Left ventricle myocardium superior (tissue), 1 donor: ENCODE measurements at places on chromosomes 11 and 22.

DNA sequence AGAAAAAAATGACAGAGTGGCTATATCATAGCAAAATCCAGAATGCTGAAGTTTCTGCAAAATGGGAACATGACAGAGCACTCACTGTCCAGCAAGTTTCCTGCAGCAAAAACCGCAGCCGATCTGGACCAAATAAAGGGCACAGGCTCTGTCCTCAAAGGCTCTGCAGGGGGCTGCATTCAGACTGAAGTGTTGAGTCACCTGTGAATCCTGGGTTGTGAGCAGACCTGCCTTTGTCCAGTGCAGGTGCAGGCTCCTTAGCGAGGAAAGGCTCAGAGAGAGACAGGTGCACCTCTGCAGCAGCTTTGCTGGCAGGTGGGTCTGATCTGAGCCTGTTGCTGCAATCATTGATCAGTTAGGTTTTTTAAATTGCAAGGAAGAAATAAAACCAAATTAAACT is 29.3 kb upstream of the NFAM1 start:
- no peak for DNase-seq

DNA sequence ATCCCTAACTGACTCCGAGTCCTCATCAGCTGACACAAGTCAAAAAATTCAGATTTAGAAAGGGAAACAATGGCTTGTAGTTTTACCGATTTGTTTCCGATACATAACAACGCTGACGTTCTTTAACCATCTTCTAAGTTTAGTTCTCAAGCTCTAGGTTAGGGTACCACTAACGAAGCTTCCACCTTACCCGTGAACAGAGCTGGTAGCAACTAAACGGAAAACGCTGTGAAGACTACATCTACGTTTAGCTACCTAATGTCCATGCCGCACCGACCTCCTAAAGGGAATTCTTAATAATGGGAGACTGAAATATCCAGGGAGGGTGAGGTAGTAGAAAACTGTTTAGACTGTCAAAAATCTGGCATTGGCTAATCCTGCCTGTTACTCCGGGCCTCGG is 1.0 kb downstream of the NUP98 start:
- no peak for DNase-seq

DNA sequence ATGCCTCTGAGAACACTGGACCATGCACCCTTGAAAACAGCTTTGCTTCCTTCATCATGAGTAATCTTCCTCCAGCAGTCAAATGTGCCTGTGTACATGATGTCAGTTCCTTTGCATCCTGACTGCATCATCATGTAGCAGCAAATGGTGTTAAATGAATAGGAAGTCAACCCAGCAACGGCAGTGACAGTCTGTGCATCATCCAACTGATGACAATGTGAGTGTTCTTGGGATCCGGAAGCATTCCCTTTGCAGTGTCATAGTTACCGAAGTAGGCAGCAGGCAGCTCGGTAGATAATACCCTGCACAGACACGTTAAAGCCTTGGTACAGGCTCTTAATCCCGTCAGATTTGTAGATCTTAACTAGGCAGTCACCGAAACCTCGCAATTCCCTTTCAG is 2.5 kb downstream of the WBP2NL start:
- DNase-seq = no peak

DNA sequence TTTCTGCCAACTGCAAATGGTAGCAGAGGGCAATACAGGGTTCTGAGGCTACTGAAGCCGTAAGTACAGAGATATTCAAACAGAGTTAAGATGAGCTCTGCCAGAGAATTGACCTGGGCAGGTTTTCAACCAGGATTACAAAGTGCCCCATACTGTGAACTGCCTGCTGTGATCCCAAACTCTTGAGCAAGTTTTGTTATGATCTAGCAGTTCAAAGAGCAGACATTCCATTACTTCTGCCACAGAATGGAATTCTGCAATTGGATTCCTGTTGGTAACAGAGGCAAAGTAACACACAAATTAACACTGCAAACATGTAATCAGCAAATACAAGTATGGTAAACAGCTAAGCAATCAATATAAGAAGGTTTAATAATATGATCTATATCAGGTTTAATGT is 31.2 kb downstream of the ALG9 start:
- no peak for DNase-seq

- DNase-seq = no peak
Observed at GRCh38 chr22:41939981-41940831, 6.7 kb downstream of the CENPM start.

- no peak for DNase-seq
Observed at GRCh38 chr11:129275828-129276227, 83.7 kb upstream of the ARHGAP32 start.

DNA sequence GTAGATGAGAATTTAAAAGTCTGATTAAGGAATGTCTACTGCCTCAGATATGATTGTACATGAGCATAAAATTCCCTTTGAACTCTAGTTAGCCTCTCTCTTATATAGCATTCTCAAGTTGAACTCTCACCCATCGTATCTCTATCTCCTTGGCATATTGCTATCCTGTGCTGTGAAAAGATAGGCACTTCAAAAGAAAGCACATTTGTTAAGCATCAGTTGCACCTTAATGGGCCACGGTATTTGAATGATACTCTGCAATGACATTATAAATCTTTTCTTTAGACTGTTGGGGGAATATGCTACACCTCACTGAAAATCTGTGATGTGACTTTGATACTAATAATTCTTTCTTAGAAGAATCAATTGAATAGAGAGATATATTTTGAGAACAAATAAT is 570.7 kb downstream of the JRKL start:
- no peak for DNase-seq

DNA sequence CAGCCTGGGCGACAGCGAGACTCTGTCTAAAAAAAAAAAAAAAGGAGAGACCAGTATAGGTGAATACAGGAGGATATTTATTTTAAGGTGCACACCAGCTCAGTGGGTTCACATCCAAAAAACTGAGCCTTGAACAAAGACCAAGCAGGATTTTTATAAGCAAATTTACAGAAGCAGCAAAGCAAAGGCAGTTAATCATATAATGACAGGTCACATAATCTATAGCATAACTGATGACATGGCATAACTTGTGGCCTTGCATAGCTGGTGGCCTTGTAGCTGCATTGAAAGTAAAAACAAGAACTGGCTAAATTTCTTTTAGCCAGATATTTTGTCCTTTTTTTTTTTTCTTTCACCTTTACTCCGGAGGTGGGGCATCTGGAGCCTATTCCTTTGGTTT is 2.7 kb upstream of the PLAAT3 start:
- no peak for DNase-seq

- no peak for DNase-seq
Observed at GRCh38 chr11:128156486-128156885, 430.9 kb downstream of the ETS1 start.

GRCh38 chr22:42528591-42529307 is 9.2 kb upstream of the RRP7A start:
- DNase-seq = no peak

- no peak for DNase-seq
Observed at GRCh38 chr22:47484960-47485569, 722.6 kb downstream of the TBC1D22A start.

GRCh38 chr11:8095371-8095770 is 14.4 kb downstream of the TUB start:
- DNase-seq = no peak

GRCh38 chr11:61254403-61255025 is 13.5 kb downstream of the PGA5 start:
- peak; percentile 62 for DNase-seq

- no peak for DNase-seq
Observed at GRCh38 chr22:32932176-32932575, 126.0 kb downstream of the SYN3 start.

- DNase-seq = peak; percentile 86
Observed at GRCh38 chr22:20093418-20094196, 13.6 kb downstream of the DGCR8 start.

DNA sequence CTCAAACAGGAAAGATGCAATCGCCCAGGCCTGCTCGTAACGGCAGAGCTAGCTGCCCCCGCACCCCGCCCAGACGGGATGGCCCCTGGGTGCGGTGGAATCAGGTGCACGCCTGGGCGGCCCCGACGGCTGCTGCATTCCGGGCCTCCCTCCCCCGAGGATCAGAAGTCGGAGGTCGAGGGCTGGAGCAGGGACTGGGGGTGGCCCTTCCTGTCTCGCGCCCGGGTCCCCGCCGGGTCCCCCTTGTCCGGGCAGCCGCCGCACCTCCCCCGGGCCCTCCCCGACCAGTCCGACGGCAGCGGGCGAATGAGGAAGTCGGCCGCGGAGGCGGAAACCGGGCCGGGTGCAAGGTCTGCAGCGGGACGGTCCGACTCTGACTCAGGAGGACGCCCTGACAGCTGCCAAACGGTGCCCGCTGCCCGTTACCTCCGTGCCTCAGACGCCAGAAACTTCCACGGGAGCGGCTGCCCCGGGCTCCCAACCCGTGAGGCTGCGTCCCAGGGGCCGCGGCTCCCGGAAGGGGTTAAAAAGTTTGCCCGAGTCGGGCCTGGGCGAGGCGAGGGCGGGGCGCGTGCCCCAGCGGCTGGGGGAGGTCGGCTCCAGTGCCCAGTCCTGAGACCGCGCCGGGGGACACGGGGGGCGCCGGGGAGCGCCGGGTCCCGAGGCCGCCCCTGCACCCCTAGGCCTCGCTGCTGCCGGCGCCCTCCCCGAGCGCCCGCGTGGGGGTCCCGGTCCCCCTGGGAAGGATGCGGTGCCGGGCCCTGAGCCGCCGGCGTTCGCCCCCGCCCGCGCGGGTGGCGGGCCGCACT is 663 bp downstream of the MYH9 start:
- DNase-seq = peak; percentile 86

- peak; percentile 70 for DNase-seq
Observed at GRCh38 chr11:67053896-67054329, 2.7 kb upstream of the RHOD start.

GRCh38 chr22:21712751-21713427 is 22.7 kb downstream of the YPEL1 start:
- DNase-seq = peak; percentile 69

GRCh38 chr11:33021501-33021900 is 5.8 kb downstream of the DEPDC7 start:
- no peak for DNase-seq

GRCh38 chr11:120950880-120951279 is 73.0 kb upstream of the TBCEL start:
- DNase-seq = no peak

DNA sequence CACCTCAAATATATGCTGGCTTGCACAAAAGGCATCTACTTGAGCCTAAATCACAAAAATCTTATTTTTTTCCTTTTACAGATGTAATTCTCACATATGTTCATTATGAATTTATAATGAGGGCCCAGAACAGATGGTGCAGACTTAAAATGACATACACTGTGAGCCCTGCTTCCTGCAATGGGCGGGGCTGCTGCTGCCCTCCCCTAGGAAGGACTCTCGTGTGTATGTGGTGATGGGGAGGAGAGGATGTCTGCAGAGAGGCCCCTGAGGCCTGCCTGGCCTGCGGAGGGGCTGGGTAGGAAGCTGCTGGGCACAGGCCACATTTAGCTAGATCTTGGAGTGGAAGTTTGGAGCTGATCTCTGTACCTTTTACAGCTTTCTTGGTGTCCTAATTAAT is 233.4 kb upstream of the KIRREL3 start:
- no peak for DNase-seq

- DNase-seq = peak; percentile 69
Observed at GRCh38 chr11:128904656-128905344, 13.6 kb downstream of the KCNJ5 start.

DNA sequence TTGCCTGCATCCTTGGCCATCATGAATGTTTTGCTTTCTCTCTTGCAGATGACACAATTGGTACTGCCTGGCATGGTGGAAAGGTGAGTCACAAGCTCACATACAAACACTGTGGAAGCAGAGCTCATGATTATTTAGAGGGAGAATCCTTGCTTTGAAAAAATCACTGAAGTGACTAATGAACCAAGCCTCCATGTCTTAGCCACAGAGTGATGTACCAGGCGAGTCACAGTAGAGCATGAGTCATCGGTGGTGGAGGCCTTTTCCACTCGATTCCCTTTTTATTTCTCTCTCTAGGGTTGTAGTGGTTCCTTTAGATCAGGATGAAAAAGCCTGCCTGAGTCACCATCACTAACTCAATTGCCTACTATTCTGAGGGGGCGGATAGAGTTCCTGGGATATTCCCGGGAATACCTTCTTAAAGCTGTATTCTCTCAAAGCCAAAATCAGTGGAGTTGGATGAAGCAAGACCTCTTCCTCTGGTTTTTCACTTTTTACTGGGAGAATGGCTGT is 49.6 kb upstream of the ALKBH3 start:
- DNase-seq = no peak

DNA sequence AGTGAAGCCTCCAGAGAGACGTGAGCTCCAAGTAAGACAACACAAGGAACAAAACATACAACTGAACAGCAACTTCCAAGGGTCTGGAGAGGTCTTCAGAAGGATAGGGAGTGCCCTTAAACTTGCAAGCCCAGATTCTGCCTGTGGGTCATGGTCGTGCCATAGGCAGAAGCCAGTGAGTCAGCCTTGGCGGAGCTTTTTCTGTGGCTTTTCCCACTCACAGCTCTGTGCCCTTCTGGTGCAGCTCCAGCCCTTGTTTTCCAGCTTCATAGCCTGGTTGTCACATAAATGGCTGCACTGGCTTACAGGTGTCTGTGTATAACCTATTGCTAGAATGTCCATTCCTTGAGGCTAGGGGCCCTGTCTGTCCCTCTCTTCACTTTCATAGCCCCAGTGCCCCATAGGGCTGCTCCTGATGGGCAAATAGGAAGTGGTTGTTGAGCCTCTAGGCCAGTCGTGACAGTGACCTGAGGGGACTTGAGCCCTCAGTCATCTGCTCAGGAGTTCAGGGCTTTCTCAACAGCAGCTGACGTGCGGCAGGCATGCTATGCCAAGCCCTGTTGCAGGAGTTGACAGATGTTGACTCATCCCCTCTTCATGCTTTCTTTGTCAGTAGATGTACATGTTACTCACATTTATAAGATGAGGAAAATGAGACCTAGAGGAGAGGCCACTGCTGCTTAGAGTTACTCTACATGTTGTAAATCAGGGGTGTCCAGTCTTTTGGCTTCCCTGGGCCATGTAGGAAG is 7.4 kb downstream of the MED15 start:
- DNase-seq = no peak

- DNase-seq = no peak
Observed at GRCh38 chr22:32043391-32043790, 330 bp downstream of the SLC5A1 start.

DNA sequence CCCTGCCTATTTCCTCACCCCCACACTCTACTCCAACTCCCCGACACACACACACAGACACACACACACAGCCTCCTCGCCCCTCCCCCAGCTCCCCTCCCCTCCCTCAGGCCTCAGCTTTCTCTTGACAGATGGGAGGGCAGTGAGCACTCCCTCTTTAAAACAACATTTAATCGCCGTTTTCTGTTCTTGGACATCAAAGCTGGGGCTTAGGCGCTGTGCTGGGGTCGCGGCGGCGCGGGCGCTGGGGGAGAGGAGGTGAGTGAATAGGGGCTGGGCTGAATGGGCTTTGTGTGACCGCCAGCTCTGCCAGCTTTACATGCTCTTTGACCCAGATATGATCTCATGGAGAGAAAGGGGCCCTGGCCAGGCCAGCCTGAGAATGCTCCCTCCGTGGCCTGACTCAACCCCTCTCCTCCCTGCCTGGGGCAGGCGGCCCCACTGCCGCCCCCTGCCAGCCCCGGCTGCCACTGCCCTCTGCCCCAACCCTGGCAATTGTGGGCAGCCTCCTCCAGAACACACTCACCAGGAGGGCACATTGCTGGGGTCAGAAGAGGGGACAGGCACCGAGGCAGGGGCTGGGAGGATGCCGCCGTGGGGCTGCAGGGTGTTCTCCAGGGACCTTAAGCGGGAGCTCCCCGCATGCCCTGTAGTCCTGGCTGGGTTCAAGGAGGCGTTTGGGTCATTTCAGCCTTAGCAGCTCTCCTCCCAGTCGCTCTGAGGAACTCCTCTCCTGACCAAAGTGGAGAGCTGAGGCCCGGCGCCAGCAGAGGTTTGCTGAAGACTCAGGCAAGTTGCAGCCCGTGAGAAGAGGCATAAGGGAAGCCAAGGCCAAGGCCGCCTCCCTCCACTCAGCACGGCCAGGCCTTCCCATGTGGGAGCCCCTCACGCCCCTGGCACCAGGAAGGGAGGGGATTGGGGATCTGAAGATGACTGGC is 38.3 kb upstream of the NNMT start:
- DNase-seq = peak; percentile 85
